Ovary (tissue), 10 donors: ENCODE measurements at places on chromosomes 4 and X. TPM values are rescaled to one million over a fixed set of nuclear protein-coding genes. Genes with fewer than 3 reads are reported as not detected.

DNA sequence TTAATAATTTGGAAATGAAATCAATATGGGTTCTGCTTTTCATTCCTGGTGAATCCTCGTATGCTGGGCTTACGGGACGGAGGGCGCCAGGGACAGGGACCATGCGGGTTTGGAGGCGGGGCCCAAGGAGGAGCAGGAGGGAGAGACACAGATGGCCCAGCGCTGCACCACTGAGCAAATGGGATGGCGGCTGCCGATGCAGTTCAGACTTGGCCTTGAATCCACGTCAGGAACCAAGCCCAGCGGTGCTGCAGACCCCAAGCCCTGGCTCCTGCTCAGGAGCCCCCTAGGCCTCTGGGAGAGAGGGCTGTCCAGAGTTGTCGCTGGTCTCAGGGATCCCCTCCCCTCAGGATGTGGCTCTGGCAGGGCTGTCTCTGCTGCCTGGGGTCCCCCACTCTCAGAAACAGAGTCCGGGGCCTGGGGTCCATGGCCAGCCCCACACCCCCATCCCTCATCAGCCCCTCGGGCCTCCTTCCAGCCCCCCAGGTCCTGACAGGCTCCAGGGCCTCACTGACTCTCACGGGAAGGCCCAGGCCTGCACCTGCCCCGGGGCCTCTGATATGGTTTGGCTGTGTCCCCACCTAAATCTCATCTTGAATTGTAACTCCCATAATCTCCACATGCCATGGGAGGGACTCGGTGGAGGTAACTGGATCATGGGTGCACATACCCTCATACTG lies 75.2 kb downstream of the FAM53A start:
- no peaks in the 10 kb centered on the region for H3K27me3 ChIP-seq
- no peak overlapping the region for H3K27ac ChIP-seq
- H3K4me1 ChIP-seq, result peaks cover 2% of the 10 kb centered on the region
- no peak overlapping the region for H3K4me3 ChIP-seq
- H3K36me3 ChIP-seq, result no peaks in the 10 kb centered on the region

GRCh38 chrX:64570204-64570603 lies 175.0 kb upstream of the MTMR8 start:
- H3K36me3 ChIP-seq, result no peaks in the 10 kb centered on the region
- H3K4me3 ChIP-seq, result no peak overlapping the region
- DNase-seq, result no peak
- H3K27me3 ChIP-seq, result no peaks in the 10 kb centered on the region
- no peaks in the 10 kb centered on the region for H3K4me1 ChIP-seq
- H3K27ac ChIP-seq, result no peak overlapping the region

DNA sequence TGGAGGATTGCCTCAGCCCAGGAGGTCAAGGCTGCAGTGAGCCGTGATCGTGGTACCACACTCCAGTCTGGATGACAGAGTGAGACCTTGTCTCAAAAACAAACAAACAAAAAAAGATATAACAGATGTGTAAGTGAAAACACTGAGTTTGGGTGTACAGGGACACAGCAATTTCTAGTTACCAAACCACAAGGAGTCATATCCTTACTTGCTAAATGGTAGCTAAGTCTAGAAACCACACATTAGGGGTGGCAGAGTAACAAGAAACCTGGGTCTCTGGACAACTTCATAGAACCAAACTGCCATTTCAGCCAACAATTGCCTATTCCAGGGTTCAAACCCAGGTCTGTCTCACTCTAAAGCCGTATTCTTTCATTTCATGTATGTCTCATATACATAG lies 20.8 kb downstream of the PPEF2 start:
- no peak overlapping the region for H3K27ac ChIP-seq
- DNase-seq, result no peak
- H3K27me3 ChIP-seq, result no peaks in the 10 kb centered on the region
- H3K4me1 ChIP-seq, result no peaks in the 10 kb centered on the region
- no peaks in the 10 kb centered on the region for H3K36me3 ChIP-seq

Gene NPFFR2
- not detected for total RNA-seq

Gene MEPE
- not detected for total RNA-seq
